ENCODE measurements at places on chromosomes 4 and X.

GRCh38 chrX:112068430-112068829 lies 14.1 kb downstream of the TRPC5 start:
- no peak for DNase-seq

GRCh38 chr4:133668061-133668851 lies 519.2 kb downstream of the PCDH10 start:
- DNase-seq: peak; percentile 3

DNA sequence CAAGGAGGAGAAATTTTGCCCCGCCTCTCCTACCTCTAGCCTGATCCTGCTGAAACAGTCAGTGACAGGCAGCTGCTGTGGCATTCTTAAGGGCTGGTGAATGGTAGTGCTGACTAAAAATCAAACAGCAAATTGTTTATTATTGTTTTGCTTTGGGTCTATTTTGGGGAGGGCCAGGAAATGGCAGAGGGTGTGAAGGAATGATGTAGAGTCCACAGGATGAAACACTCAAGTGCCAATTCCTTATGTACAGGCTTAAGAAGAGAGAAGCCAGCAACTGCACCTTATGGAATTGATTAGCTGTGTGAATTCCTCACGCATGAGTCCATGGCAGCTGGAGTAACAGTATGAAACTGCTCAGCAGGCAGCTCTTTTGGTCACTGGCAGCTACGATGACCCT lies 39.7 kb downstream of the VEGFC start:
- DNase-seq: no peak

DNA sequence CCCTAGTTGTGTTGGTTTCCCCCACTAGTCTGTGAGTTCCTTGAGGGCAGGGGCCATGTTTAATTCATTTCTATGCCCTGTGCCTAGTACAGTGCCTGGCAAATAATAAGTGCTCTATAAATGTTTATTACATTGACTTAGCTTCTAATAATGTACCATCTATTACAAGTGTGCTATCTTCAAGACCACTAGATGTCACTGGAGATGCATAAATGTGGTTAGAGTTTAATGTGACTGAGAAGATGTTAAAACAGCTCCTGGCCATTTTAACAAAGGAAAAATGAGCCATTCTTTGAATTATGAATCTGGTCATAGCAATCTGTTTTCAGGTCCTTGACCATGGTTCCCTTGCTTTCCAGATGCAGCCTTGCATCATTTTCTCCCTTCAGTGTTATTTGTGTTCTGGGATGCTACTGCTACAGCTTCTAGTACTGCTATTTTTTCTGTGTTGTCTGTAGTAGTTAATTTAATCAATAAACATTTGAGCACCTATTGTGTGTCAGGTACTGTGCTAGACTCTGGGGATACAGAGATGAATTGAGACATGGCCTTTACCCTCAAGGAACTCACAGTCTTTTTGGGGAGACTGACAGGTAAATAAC lies 43.2 kb downstream of the SLC9A6 start:
- no peak for DNase-seq

DNA sequence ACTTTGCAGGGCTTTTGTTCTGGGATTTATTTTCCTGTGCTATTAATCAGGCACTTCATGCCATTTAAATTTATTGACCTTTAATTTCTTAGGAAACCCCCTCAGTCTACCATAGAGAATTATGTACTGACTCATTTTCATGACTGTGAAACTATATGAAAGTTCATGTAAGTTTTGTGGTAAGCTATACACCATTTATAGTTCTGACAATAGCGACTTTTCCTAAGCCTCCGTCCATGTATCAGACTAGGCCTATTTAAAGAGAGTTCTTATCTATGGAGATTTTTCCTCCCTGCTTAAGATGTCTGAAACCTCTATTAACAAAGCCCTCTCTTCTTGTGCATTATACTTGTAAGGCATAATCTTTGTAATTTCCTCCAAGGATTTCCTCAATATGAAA lies 111.6 kb downstream of the AFF2 start:
- DNase-seq: no peak

DNA sequence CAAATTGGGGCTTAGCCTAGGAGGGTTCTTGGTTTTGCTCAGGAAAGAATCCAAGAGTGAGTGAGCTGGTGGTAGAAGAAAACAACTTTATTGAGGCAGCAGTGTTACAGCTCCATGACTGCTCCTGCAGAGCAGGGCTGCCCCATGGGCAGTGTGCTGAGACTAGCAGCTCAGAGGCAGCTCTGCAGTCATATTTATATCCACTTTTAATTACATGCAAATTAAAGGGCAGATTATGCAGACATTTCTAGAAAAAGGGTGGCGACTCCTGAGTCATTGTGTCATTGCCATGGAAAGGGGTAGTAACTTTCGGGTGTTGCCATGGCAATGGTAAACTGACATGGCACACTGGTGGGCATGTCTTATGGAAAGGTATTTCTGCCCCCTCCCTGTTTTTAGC lies 202.2 kb downstream of the CLCN4 start:
- no peak for DNase-seq

GRCh38 chrX:111041018-111041462 lies 55.0 kb upstream of the PAK3 start:
- DNase-seq: no peak

DNA sequence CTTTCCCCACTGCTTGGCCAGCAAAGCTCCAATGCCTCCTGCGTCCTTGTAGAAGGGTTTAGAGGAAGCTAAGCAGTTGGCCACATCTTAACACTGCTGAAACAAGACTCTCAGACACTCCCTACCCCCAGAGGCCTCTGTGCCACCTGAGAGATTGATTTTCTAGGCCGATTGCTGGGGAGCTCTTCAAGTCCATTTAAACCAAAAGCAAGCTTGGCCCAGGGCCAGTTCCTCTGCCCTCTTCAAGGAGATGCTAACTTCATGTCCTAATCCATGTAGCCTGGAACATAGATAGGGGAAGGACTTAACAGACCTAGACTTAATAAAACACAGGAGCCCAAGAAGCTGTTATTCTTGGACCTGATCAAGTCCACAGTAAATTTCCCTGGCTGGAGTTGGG lies 27.2 kb upstream of the FMR1NB start:
- no peak for DNase-seq

- no peak for DNase-seq
Observed at GRCh38 chrX:63746278-63746677, 38.7 kb downstream of the ARHGEF9 start.

- peak; percentile 56 for DNase-seq
Observed at GRCh38 chr4:88646528-88647280, 50.9 kb downstream of the NAP1L5 start.
